Ureter (tissue), 1 donor: ENCODE measurements at places on chromosomes 7 and 10. TPM values are rescaled to one million over a fixed set of nuclear protein-coding genes. Genes with fewer than 3 reads are reported as not detected.

GRCh38 chr10:8331387-8331786, 276.9 kb downstream of the GATA3 start:
- DNase-seq: no peak

- no peak for DNase-seq
Measured at GRCh38 chr7:45131891-45132290, 20.4 kb upstream of the TBRG4 start.

Gene NACAD
- total RNA-seq: 5.7 TPM

DNA sequence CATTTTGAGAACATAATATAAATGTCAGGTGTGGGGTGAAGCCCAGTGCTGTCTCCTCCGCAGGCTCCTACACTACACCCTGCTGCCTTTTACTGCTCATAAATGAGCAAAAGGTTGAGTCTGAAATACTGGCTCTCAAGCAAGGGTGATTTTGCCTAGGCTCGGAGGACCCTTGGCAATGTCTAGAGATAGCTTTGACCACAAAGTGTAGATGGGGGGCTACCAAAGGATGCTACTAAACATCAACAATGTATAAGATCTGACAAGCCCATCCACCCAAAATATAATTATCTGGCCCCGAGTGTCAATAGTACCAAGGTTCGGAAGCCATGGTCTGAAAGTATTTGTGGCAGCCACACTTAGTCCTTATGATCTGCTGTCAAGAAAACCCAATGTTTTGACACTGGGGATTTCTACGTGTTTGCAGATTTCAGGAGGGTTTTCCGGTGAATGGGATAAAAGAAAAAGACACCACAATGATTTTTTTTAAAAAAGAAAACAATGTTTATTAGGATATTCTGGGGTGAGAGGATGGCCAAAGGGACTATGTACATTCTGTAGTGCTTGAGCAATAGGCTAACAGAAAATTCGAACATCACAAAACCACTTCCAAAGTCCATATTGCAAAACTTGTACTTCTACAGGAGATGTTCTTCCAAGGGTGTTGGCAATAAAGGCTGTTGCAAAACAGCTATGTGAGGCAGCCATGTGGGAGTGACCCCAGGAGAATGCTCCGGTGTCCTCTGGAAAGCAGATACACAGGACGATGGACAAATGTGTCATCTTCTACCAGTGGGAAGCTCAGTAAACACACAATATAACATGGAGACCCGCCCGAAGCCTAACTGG, 216.3 kb downstream of the GFRA1 start:
- DNase-seq: no peak

Gene MYOZ1
- total RNA-seq: 0.91 TPM

DNA sequence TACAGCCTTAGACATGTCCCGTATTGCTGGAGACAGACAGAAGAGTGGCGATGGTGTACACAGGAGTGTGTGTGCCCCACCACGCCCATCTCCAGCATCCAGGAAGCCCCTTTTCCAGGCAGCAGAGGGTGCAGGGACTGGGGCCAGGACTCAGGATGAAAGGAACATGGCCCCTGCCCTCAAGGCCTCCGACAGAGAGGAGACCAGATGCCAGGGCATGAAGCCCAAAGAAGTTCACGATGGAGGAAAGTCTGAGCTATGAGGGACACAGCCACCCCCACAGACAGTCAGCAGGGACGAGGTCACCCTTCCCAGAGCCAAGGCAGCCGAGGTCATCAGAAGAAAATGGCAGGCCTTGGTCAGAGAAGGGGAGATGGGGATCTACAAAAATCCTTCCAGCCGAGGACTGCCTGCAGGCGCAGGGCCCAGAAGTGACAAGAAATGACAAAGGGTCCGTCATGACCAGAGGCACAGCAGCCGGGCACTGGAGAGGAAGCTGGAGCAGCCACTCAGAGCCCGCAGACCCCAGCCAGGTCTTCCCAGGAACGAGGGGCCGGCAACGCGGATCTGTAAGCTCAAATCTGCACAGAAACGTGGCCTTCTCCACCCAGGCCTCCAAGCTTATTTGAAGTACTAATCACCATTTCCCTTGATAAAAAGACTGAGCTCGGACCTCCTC, 78.7 kb upstream of the PPP2R2D start:
- no peak for DNase-seq

- no peak for DNase-seq
Measured at GRCh38 chr10:44197646-44198045, 187.3 kb downstream of the CXCL12 start.
